ENCODE measurements at places on chromosomes 2 and 18.

- no peak for DNase-seq
These were observed 584 bp downstream of the C2orf72 start for GRCh38 chr2:231037731-231038482.

GRCh38 chr18:59921384-59921891 is 21.6 kb downstream of the PMAIP1 start:
- peak; percentile 44 for DNase-seq

DNA sequence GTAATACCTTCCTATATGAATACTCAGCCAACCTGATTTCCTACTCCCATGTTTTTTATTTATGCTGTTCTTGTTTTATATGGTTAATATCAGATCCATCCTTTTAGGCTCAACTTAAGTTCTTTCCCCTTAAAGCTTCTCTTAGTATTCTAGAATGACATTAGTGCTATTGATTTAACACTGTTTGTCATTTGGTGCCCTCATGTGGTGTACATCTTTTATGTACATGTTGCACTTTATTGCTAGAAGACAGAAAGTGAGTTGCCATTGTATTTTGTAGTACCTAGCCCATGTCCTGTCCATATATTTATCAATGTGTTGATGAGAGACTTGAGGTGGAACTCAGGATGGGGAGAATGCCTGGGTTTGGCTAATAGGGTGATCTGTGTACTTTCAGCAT is 2.5 kb downstream of the HTRA2 start:
- peak; percentile 53 for DNase-seq

DNA sequence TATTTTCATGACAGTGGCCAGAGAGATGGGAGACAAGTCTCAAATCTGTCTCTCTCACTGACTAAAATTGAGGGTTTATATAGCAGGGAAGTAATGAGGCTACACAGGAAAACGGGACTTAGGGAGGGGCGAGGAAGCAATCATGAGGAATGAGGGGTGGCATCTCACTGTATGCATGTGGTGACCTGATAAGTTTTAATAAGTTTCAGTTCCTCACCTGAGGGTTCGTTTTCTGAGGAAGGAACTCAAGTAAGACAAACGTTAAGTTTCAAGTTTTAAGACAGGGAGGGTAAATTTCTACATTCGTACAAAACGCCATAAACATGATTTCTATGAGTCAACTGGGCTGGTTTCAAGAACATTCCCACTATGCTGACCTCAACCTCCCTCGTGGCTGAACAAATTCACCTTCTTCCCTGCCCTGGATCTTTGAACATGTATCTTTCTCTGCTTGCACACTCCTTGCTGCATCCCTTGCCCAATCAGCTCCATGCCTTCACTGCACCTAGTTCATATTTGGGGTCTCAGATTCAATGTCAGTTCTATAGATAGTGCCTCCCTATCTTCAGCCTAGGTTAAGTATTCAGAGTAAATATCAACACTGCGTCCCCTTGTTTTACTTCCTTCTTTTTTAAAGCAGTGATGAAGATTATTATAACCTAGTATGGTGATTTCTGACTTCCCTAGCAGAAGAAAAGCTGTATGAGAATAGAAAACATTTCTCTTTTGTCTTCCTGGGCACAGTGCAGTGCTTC is 53.3 kb upstream of the CNTNAP5 start:
- no peak for DNase-seq

DNA sequence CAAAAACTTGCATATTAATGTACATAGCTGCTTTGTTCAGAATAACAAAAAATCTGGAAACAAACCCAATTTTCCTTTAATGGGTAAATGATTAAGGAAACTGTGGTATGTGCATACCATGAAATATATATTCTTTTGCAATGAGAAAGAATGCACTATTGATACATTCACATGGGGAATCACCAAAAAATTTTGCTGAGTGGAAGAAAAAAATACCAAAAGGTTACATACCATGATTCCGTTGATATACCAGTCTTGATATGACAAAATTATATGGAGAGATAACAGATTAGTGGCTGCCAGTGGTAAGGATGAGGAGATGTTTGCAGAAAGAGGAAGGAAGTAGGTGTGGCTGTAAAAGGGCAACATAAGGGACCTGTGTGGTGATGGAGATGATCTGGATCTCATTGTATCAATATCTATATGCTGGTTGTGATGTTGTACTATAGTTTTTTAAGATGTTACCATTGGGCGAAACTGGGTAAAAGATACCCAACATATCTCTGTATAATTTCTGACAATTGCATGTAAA is 54.6 kb upstream of the BCL2L11 start:
- no peak for DNase-seq

DNA sequence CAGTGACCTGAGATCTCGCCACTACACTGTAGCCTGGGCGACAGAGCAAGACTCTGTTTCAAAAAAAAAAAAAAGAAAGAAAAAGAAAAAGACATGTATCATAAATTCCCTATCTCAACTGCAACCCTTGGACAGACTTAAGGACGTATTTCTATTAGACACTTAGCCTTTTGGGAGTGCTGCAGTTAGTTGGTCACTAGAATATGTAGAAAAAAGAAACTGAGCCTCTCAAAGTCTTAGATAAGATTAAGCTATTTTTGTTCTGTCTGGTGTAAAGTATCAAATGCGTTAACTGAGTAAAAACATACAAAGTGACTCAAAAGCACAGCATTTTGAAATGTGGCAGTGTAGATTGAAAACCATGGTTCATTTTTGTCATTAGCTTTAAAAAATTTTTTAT is 7.3 kb downstream of the NBEAL1 start:
- DNase-seq: no peak

- DNase-seq: no peak
These were observed 49.9 kb upstream of the EML6 start for GRCh38 chr2:54673501-54673998.

GRCh38 chr2:68431316-68431972 is 35.6 kb downstream of the FBXO48 start:
- DNase-seq: no peak

GRCh38 chr2:43482961-43483360 is 112.9 kb downstream of the THADA start:
- peak; percentile 5 for DNase-seq

GRCh38 chr2:3125761-3126130 is 251.9 kb downstream of the EIPR1 start:
- DNase-seq: no peak

GRCh38 chr2:50241282-50241681 is 790.6 kb downstream of the NRXN1 start:
- no peak for DNase-seq

GRCh38 chr2:77421971-77422370 is 100.2 kb downstream of the LRRTM4 start:
- no peak for DNase-seq

GRCh38 chr18:26473672-26474071 is 74.7 kb downstream of the KCTD1 start:
- DNase-seq: no peak

DNA sequence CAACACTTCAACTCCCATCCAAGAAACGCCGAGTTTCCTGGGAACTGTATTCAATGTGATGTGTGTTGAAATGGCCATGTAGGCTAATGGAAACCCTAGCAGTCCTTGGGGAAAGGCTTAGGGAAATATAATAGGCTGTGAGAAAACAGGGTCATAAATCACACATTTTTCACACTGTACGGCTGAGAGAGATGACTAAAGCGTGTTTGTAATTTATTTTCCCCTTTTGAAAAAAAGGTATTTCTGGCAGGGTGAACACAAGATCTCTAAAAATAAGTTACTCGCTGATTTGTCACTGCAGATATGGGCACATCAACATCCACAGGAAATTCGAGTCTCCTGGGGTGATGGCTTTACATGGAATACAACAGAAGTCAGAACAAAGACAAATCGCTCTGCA is 109.6 kb upstream of the ST6GAL2 start:
- no peak for DNase-seq

GRCh38 chr2:174445248-174445647 is 41.6 kb downstream of the GPR155 start:
- no peak for DNase-seq

DNA sequence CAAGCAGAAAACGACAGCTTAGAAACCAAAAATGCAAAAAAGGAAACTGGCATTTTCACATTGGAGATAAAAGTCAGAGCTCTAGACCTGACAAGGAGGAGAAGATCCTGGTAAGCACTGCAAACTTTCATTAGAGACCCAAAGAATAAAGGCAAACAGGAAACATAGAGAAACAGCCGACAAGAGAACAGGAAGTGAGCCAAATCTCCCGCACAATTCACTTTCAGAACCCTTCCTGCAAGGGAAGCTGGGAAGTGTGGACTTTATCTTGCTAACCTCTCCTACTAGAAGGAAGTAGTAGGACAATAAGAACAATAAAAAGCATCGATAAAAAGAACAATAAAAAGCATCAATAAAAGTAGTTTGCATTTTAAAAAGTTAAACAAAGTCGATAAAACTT is 417.8 kb upstream of the SPHKAP start:
- no peak for DNase-seq

GRCh38 chr2:121146630-121147029 is 138.4 kb downstream of the TFCP2L1 start:
- no peak for DNase-seq

DNA sequence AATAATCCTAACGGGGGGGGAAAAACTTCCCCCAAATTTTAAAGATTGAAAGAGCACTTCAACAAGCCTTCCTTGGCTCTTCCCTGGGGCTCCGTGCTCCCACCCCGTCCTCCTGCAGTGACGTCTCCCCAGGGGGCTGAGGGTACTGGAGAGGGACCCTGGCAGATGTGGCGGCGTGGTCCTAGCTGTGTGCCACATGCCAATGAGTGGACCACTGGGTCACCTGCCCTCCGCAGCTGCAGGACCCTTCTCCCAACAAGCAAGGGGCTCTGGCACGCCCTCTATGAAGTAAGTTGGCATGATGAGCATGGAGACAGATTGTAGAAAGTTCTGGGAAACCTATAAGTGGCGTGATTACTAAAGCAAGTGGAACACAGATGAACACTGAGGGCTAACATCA is 46.7 kb downstream of the PXDN start:
- no peak for DNase-seq

DNA sequence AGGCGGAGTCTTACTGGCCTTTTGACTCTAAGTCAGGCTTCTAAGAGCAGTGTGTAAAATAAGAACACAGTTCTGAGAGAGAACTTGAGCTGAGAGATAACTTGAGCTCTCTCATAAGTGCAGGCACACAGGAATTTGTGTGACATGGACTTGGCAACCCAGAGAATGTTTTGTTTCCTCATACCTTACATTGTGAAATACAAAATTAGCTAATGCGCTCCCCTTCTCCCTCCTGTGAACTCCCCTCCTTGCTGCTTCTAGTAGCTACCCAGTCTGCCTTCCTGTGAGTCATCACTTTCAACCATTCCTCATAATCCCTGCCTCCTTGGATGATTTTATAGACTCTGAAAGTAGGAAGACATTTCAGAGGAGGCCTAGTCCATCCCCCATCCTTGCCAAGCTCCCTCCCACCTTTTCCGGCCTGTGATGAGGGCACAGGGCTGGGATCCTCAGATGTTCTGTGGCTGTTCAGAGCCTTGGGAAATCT is 22.6 kb downstream of the FER1L5 start:
- DNase-seq: no peak

DNA sequence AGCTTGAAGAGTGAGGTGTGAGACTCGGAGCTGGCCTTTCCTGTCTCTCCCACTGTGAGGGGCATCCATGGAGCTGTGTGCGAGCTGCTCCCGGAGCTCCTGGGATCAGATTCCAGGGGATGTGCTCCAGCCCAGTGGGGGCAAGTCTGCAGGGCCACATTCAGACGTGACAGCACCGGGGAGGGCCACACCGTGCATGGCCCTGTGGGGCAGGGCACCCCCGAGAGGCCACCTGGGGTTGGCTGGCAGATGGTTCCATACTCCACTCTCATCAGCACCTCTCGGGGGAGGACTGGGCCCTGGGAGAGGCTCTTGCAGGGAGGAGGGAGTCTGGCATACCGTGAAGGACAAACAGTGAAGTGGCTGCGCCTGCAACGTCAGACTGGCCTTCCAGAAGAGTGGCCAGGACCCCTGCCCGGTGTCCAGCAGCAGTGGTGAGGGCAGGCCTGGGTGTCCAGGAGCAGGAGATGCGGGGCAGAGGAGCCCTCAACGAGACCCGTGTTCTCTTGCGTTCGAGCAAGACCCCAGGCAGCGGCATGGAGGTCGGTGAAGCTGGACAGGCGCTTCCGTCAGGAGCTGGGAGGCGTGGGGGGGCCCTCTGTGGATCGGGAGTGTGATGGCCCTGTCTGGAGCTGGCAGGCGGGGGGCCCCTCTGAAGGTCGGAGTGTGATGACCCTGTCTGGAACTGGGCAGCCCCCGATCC is 84.3 kb downstream of the ASB1 start:
- DNase-seq: no peak

DNA sequence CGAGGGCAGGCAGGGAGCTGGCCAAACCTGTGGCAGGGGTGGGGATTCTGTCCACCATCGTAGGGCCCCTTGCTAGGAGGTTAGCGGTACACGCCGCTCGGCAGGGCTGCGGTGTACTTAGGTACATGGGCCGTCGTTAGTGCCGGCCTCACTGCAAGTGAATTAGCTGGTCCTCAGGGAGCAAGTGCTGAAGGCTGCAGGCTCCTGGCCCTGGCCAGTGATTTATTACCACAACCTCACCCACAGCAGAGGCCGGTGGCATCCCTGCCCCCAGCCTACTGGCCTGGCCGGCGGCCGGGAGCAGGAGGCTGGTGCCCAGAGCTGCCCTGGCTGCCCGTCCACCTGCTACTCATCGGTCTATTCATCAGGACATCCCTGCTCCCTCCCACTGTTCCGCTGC is 19.6 kb upstream of the PTMA start:
- DNase-seq: no peak

DNA sequence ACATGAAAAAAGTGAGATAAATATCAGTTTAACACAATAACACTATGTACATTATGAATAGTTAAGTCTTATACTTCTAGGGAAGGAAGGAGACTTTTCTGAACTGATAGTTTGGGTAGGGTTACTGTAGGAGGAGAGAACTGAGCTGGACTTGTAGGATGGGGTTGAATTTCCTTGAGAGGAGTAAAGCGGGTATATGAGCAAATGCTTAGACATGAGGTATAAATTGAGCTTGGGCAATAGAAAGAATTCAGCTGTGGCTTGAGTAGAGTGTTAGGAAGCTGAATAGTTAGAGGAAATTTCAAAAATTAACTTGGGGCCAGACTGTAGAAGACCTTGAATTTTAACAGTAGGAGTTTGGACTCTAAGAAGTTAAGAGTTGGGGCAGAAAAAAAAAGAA is 45.1 kb downstream of the LCLAT1 start:
- no peak for DNase-seq

GRCh38 chr18:49721981-49722380 is 91.4 kb downstream of the ACAA2 start:
- no peak for DNase-seq

DNA sequence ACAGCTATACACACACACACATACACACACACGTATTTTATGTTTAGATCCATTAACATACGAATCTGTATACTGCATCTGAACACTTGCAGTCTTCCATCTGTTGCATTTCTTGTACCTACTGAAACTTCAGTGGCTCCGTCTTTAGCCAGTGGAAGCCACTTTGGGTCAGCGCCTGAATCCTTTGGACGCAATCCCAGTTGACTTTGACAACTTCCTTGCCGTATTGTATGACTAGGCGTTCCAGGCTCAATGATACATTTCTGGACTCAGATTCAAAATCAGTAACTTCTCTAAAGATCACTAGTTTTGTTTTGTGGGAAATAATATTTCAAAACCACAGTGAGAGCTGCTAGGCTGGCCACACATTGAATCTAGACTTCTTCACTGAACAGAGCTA is 101.5 kb upstream of the GPC1 start:
- no peak for DNase-seq

- DNase-seq: no peak
These were observed 123.5 kb downstream of the ATAD2B start for GRCh38 chr2:23803264-23803964.

Data from CD4-positive, alpha-beta T cell treated with Interleukin-4 for 4 hours (primary cell).